GDM1 (cell line): ENCODE measurements at places on chromosomes 1 and 21.

- DNase-seq: no peak
Measured at GRCh38 chr1:30404341-30404740, 319.0 kb downstream of the MATN1 start.

DNA sequence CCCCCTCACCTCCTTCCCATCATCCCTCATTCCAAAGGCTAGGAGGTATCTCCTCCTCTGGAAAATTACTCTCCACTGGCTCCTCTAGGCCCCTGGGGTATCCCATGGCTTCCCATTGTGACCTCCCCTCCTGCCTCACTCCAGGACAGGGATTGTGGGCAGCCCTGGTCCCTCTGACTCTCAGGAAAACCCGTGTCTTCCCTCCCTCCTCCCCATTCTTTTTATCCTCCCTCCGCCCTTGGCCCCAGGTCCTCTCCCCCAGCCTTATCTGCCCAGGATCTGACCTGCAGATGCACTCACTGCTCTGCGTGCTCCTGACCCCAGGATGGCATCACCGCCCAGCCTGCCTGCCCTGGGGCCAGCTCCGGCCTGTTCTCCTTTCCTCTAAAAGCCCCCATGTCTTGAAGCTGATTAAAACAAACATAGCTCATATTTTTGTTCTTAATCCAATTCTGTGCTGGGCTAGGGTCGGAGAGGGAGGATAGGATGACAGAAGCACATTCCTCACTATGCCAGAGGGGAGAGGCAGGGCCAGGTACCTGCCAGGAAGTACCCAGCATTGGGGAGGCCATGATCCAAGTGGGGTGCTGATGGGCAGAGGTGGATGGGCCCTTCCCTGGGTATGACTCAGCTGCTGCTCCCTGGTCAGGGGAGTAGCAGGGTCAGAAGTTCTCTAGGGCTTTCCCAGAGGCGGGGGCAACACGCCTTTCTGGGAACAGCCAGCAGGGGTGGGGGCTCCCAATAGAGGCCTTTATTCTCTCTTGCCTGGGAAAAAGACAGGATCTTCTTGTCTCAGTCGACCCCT lies 13.8 kb upstream of the UBL4B start:
- no peak for DNase-seq

DNA sequence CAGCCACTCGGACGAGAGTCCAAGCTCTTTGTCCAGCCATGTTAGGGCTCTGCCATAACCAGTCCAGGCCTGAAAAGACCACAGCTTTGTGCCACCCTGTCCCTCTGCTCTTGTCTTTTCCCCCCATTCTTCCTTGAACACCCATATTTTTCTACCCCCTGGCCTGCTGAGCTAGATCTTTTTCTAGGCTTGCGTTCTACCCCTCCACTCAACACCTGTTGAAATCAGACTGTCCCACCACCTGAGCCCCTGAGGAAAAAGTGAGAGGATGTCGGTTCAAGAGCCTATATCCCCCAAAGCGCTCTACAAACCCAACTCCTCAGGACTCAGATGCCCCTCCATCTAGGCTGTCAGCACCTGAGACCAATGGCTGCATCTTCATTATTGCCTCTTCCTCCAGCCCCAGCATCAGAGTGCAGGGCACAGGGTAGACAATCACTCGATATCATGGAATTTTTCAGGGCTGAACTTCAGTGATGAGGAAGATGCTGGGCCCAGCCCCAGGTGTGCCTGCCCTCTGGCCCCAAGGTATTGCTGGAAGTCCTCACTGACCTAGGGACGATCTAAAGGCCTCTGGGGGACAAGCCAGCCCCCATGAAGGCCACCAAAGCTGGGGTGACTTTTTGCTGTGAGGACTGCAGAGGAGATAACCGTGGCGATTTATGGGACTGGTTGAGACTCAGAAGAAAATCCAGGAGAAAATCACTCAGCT lies 75.3 kb downstream of the CD247 start:
- no peak for DNase-seq

DNA sequence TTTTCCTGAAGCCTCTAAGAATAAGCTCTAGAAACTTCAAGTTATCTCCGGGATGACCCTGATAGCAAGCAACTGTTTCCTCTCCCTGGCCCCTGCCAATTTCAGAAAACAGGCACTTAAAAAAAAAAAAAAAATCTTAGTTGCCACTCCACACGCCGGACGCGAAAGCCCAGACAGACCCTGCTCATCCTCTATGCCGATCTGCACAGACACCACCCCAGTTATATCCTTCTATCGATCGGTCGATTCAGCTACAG lies 1.7 kb downstream of the ANP32E start:
- DNase-seq: no peak

- no peak for DNase-seq
Measured at GRCh38 chr1:226215239-226215638, 8.2 kb upstream of the MIXL1 start.

- DNase-seq: no peak
Measured at GRCh38 chr1:98278055-98278454, 357.2 kb upstream of the DPYD start.
